ENCODE measurements at places on chromosomes 7 and 10. TPM values are rescaled to one million over a fixed set of nuclear protein-coding genes. Genes with fewer than 3 reads are reported as not detected.

DNA sequence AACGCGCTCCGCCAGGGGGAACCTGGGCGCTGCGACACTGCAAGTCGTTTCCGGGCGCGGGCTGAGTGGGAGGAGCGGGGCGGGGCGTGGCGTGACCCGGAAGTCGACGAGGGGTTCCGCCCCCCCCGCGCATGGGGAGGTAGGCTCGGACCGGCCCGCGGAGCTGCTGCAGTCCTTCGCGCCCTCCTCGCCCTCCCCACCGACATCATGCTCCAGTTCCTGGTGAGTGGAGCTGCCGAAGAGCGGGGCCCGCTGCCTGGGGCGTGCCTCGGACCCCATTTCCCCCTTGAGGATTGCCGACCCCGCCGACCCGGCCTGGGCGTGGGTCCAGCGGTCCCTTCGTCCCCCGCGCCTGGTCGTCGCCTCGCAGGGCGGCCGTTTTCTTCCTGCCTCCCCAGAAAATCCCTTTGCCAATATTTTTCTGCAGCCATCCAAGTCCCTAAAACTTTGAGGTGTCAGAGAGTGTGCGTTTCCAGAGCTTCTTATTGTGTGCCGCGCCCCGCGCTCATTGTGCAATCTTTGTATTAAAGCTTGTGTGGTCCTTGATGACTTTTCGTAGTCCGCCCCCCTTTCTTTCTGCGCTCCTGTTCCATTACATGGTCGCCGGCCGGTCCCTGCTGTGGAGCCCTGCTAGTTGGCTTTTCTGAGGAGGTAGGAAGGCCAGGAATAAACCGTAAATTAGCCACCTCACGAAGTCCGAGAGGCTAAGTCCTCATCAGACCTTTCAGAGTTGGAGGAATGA, at the start of gene STMP1:
Gene STMP1 (plus strand): TSS at position 142 of the 742 bp plus-strand sequence.
- peak within 1 kb of the TSS; percentile 91 for H3K27ac ChIP-seq
- peak; percentile 96 for DNase-seq
- H3K27me3 ChIP-seq: no peaks in the 10 kb centered on the region
- H3K36me3 ChIP-seq: no peaks in the 10 kb centered on the region

The COBL gene
- total RNA-seq: 14.3 TPM

DNA sequence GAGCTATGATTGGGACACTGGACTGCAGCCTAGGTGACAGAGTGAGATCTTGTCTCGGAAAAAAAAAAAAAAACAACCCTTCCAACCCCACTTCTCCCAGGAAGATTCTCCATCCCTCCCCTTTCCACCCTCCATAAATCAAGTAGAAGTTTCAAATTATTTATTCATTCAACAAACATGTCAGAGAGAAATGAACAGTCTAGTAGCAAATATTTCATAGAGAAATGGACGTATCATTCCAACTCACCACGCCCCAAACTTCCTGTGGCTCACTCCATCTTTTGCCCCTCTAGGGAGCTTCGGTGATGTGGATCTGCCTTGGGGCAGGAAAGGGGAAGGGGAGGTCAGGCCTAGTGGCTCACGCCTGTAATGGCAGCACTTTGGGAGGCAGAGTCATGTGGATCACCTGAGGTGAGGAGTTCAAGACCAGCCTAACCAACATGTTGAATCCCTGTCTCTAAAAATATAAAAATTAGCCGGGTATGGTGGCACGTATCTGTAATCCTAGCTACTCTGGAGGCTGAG, 638 bp upstream of the TRAPPC14 start:
- peak overlapping the region; percentile 97 for H3K4me3 ChIP-seq
- DNase-seq: no peak
- H3K36me3 ChIP-seq: no peaks in the 10 kb centered on the region
- H3K4me1 ChIP-seq: peaks cover 13% of the 10 kb centered on the region

- no peaks in the 10 kb centered on the region for H3K36me3 ChIP-seq
- H3K27ac ChIP-seq: no peak overlapping the region
- H3K4me3 ChIP-seq: no peak overlapping the region
- no peaks in the 10 kb centered on the region for H3K27me3 ChIP-seq
- DNase-seq: no peak
These were observed 393.8 kb downstream of the EXOC4 start for GRCh38 chr7:133646472-133647315.

DNA sequence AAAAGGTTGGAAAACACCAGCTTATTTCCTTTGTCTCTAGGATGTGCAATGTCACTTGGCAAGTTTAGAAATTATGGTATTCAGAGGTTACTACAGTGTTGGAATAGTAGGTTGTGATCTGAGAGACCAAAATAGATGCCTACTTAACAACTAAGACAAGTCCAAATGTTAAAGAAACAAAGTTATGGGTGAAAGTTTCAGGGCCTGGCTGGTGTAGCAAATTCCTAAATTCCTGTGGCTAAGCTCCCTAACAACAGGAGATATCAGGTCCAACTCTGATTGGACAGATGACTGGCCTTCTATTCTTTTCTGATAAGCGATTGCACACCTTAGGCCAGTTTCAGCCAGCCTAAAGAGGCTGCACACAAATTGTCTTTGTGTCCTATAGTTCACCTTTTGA, 873.5 kb downstream of the REEP3 start:
- no peaks in the 10 kb centered on the region for H3K27me3 ChIP-seq
- H3K27ac ChIP-seq: no peak overlapping the region
- H3K36me3 ChIP-seq: no peaks in the 10 kb centered on the region
- H3K4me3 ChIP-seq: no peak overlapping the region
- no peak for DNase-seq
- no peaks in the 10 kb centered on the region for H3K4me1 ChIP-seq

GRCh38 chr7:148962823-148963582, 65.3 kb downstream of the PDIA4 start:
- no peaks in the 10 kb centered on the region for H3K27me3 ChIP-seq
- H3K4me1 ChIP-seq: peaks cover 4% of the 10 kb centered on the region
- H3K36me3 ChIP-seq: no peaks in the 10 kb centered on the region
- H3K4me3 ChIP-seq: peak overlapping the region; percentile 26
- peak overlapping the region; percentile 57 for H3K27ac ChIP-seq
- peak; percentile 66 for DNase-seq

The PKD2L1 gene
- not detected for total RNA-seq

GRCh38 chr7:75968561-75969001, 25.8 kb downstream of the TMEM120A start:
- peaks cover 20% of the 10 kb centered on the region for H3K36me3 ChIP-seq
- H3K27ac ChIP-seq: no peak overlapping the region
- peaks cover 58% of the 10 kb centered on the region for H3K4me1 ChIP-seq
- H3K4me3 ChIP-seq: no peak overlapping the region
- no peaks in the 10 kb centered on the region for H3K27me3 ChIP-seq

DNA sequence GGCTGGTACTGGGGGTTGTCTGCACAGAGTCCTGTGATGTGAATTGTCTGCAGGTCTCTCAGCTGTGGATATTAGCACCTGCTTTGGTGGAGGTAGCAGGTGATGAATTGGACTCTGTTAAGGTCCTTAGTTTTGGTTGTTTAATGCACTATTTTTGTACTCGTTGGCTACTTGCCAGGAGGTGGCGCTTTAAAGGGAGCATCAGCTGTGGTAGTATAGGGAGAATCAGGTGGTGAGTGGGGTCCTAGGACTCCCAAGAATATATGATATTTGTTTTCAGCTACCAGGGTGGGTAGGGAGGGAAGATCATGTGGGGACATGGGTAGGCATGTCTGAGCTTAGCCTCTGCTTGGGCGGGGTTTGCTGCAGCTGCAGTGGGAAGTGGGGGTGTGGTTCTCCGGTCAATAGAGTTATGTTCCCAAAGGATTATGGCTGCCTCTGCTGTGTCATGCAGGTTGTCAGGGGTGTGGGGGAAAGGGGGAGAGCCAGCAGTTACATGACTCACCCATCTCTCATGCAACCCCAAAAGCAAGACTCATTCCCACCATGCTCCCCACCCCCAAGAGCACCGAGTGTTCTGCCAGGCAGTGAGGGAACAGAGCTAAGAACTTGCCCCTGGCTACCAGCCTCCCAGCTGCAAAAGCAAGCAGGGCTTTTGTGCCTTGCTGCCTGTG, 53.7 kb upstream of the ZNF273 start:
- no peak overlapping the region for H3K4me3 ChIP-seq
- H3K36me3 ChIP-seq: no peaks in the 10 kb centered on the region
- no peaks in the 10 kb centered on the region for H3K4me1 ChIP-seq
- no peak overlapping the region for H3K27ac ChIP-seq
- no peaks in the 10 kb centered on the region for H3K27me3 ChIP-seq

The ANXA8L1 gene
- total RNA-seq: not detected

DNA sequence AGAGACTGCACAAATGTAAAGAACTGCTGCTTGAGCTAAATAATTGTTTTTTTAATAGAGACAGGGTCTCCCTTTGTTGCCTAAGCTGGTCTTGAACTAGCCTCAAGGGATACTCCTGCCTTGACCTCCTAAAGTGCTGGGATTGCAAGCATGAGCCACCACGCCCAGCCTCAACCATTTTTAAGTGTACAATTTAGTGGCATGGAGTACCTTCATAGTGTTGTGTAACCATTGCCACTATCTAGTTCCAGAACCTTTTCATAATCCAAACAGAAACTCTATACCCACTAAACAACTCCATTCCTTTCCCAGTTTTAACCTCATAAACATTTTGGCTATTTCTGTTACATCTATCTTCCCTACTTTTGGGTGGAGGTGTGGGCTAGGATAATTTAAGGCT, 6.7 kb downstream of the EIF4H start:
- no peak for DNase-seq
- peaks cover 85% of the 10 kb centered on the region for H3K4me1 ChIP-seq
- peak overlapping the region; percentile 74 for H3K27ac ChIP-seq
- H3K4me3 ChIP-seq: no peak overlapping the region
- H3K36me3 ChIP-seq: no peaks in the 10 kb centered on the region
- no peaks in the 10 kb centered on the region for H3K27me3 ChIP-seq

The MET gene
- total RNA-seq: 59.6 TPM

GRCh38 chr7:98365863-98366561, 34.9 kb downstream of the BAIAP2L1 start:
- H3K27ac ChIP-seq: no peak overlapping the region
- no peaks in the 10 kb centered on the region for H3K27me3 ChIP-seq
- H3K36me3 ChIP-seq: no peaks in the 10 kb centered on the region
- H3K4me3 ChIP-seq: no peak overlapping the region
- peaks cover 11% of the 10 kb centered on the region for H3K4me1 ChIP-seq

The CCDC172 gene
- total RNA-seq: not detected
